ENCODE measurements at places on chromosomes 6 and 20. TPM values are rescaled to one million over a fixed set of nuclear protein-coding genes. Genes with fewer than 3 reads are reported as not detected.

Gene HAO1
- total RNA-seq: not detected

Gene SIRPB2
- total RNA-seq: not detected

Gene PHACTR1
- total RNA-seq: 9.7 TPM

Gene ESR1
- total RNA-seq: 4.1 TPM

Gene KCNB1
- 0.24 TPM for total RNA-seq

Gene SLC22A7
- not detected for total RNA-seq

Gene CALHM4
- total RNA-seq: not detected
